ENCODE measurements at places on chromosomes 12 and 14.

DNA sequence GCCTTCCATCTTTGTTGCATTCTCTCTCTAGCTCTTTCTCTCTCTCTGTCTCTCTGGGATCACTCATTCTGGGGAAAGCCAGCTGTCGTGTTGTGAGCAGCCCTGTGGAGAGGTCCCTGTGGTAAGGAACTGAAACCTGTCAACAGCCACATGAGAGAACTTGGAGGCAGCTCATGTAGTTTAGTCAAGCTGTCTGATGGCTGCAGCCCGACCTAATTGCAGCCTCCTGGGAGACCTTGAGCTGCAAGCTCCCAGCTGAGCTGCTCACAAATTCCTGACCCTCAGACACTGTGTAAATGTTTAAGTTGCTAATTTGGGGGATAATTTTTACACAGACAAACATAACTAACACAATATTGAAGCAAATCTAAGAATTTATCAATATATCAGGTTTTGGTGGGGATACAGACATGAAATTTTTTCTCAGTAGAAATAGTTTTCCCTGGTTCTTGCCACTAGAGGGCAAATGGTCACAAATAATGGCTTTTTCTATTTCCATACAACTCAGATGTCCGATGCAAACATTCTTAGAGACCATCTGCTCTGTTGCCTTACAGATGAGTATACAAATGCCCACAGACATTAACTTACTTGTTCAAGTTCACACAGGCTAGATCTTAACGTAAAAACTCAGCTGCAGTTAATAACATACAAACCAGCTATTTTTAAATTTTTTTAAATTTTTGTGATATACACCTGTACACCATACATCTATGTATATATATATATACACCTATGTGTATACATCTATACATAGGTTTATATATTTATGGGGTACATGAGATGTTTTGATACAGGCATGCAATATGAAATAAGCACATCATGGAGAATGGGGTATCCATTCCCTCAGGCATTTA is 15.5 kb upstream of the KRR1 start:
- DNase-seq = peak; percentile 64

DNA sequence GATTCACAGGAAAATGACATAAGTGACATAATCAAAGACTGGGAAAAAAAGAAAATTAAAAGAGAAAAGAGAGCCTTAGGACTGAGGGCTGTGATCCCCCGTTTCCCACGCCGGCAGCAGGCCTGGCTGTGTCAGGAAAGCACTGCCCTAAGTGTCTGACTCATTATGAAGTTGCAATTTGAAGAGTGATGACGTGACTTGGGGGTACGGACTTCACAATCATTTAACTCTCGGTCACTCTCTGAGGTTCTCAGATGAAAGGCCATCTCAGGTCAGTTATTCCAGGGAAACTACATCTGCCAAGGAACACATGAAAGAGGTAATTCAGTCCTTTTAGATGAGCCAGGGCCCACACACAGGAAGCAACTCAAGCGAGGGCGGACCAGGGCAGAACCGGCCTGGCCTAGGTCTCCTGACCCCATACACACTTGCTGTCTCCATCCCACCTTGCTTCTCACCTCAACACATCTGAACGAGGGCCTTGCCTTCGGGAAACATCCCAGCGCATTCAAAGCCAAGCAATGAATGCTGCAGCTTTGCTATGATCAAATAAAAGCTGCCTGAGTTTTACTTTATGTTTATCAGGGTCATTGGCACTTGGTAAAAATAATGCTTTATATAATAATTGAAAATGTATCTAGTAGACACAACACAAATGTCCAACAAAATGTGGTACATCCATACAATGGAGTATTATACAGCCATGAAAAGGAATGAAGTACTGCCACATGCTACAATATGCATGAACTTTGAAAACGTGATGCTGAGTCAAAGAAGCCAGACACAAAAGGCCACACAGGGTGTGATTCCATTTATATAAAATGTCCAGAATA is 2.7 kb downstream of the SSH1 start:
- no peak for DNase-seq

DNA sequence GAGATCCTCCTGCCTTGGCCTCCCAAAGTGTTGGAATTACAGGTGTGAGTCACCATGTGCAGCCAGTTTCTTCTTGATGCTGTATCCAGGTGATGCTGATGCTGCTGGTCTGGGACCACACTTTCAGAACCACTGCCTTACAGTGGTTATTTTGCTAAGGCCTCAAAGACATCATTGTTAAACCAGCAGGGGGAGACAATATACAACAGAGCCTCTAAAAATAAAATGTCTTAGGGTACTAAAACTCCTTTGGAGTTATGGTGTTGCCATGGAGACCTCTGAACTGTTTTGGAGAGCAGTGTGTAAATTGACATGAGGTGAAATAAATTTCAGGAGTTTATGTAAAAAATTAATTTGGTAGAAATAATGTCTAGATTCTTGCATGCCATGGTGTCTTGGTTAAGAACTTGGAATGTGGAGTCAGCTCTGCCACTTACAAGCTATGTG is 1.1 kb upstream of the ARG2 start:
- peak; percentile 57 for DNase-seq

GRCh38 chr12:41521872-41522379 is 333.8 kb downstream of the PDZRN4 start:
- DNase-seq = no peak

Data from NCI-H1105 (cell line).